NCI-H2107 (cell line): ENCODE measurements at places on chromosomes 12 and 14.

DNA sequence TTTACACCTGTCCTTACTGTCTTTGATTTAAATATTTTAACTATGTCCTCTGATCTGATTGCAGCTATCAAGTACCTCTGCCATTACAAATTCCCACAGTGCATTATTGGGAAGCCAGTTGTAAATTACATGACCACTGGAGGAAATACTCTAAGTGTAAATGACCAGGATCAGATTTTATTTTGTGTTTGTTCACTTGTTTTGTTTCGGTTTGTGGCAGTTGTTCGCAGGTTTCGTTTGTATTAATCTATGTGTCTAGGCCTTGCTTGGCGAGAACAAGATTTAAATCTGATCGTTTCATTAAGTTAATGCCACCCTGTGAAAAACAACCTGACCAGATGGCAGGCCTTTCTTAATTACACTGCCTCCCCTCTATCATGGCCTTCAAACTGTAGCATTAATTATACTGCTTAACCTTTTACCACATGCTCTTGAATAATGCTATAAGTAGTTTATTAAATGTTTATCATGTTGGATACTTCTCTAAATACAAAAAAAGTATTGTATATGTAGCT lies 990.1 kb downstream of the TMTC2 start:
- DNase-seq: no peak

DNA sequence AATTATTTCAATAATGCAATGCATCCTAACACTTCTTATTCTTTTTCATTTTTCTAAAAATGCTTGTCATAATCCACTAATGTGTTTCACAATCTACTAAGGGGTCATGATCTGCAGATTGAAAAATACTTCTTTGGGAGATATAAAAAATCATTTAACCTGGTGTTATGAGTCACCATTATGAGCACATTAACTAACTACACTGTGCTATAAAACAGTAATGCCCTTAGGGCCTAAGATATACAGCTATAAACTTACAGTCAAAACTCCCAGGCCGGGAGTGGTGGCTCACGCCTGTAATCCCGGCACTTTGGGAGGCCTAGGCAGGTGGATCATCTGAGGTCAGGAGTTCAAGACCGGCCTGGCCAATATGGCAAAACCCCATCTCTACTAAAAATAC lies 14.2 kb downstream of the ATXN2 start:
- DNase-seq: no peak

DNA sequence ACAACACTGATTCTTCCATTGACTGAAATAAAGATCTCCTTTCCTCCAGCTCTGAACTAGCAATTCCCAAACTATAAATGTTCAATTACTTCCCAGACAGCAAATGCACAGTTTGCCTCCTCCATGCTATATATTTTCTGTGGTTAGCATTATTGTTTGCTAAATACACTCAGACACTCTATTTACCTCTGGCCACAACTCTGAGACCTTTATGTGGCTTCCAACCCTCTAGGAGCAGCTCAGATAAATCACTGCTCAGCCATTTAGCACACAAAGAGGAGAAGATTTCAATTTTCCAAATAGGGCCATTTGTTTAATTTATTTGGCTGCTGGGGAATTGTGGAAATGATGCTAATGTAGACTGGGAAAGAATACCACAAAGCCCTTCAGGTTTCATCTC lies 202.0 kb downstream of the SPTSSA start:
- no peak for DNase-seq

- no peak for DNase-seq
These were observed 207.4 kb downstream of the TMEM132D start for GRCh38 chr12:129696405-129696804.

GRCh38 chr12:15931590-15932053 lies 20.5 kb downstream of the DERA start:
- no peak for DNase-seq

DNA sequence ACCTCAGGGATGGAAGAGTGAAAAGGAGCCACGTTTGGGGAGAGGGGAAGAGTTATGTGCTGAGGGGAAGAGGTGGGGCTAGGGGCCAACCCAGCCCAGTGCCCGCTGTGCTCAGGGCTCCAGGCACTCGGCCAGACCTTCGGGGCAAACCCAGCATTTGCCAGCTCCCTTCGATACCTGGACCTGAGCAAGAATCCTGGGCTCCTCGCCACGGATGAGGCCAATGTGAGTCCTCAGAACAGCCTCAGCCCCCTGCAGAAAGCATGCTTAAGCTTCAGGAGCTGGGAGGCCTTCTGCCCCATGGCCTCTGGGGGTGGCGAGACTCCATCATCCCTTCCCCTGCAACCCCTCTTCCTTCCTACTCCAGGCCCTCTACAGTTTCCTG lies 5.0 kb downstream of the CARMIL3 start:
- DNase-seq: no peak

GRCh38 chr12:74741112-74741511 lies 203.5 kb downstream of the ATXN7L3B start:
- no peak for DNase-seq

DNA sequence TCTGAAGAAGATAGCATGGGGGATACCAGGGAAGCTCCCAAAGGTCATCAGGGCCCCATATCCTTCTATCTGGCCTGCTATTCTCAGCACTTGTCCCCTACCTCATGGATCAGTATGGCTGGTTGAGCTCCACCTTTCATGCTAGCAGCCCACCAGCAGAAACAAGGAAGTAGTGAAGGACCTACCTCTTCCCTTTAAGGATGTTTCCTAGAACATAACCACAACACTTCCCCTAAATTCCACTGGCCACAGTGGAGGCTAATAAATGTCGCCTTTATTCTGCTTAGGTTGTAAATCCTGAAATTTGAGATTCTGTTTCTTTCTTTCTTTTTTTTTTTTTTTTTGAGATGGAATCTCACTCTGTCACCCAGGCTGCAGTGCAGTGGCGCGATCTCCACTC lies 128.6 kb upstream of the PARP11 start:
- no peak for DNase-seq
